BJ (cell line): ENCODE measurements at places on chromosomes 5 and 9. TPM values are rescaled to one million over a fixed set of nuclear protein-coding genes. Genes with fewer than 3 reads are reported as not detected.

GRCh38 chr9:136657974-136658848 is 4.5 kb upstream of the EGFL7 start:
- no peak for DNase-seq

GRCh38 chr5:119318256-119318894 is 37.4 kb upstream of the TNFAIP8 start:
- DNase-seq, result no peak

DNA sequence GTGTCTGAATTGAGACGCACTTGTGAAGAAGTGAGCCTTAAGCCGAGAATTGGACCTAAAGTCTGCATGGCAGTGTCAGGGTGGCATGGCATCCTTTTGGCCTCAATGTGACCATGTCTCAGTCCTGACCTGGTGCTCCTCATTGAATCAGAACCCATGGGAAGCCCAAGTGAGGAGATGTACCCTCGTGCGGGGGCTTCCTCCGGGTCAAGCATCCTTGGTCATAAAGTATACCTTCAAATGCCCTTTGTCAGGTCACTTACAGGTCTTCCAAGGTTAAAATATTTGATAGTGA is 202.2 kb downstream of the GADD45G start:
- no peak for DNase-seq

The FBP1 gene
- polyA plus RNA-seq, result 0.15 and 0.23 TPM in 2 replicates

DNA sequence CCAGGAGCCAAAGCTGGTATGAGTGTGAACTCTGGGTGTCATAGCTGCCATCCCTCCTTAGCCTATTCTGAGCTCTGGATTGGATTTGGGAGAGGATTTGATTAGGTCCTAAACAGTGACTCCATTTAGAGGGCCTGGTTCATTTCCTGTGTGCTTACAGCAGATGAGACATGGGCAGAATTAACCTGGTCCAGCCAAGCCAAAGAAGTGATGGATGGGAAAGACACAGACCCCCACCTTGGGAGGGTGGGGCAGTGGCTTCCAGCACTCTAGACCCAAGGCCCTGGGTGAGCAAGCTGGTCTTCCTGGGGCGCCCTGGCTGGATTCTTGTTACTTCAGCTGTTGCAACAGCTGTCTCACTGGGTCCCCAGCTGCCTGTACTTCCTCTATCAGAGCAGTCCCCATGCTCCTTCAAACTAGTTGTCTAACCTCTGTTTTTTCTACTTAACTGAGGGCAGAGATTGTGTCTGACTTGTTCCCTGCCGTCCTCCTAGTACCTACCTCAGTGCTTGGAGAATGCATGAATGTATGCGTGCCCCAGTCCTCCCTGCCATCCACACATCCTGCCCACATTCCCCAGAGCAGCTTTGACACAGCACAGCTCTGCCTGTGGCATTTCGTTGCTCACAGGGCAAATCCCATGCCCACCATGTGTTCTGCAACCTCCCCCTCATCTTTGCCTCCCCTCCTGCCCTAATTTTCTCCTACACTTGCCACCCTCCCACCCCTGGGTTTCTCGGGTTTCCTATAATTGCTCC is 115.9 kb downstream of the RGS3 start:
- DNase-seq, result no peak

The MCTP1 gene
- polyA plus RNA-seq, result 0.02 and 0.10 TPM in 2 replicates

DNA sequence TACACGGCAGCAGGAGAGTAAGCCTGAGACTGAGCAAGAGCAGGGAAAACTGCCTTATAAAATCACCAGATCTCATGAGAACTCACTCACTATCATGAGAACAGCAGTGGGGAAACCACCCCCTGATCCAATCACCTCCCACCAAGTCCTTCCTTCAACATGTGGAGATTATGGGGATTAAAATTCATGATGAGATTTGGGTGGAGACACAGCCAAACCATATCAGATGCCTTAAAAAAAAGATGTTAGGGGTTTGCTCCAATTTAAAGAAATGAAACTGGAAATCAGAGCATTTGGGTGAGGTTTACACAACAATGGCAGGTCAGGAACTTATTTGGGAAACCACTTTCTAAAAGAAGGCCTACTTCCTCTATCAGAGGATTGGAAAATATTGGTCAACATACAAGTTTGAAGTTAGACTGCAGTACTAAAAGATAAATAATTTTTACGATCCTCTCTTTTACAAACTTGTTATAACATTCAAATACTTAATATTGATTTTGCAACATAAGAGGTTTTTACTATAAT is 105.1 kb downstream of the FBN2 start:
- DNase-seq, result no peak

- DNase-seq, result no peak
Observed at GRCh38 chr5:67636850-67637524, 440.4 kb upstream of the CD180 start.

GRCh38 chr9:3285365-3286161 is 240.2 kb downstream of the RFX3 start:
- DNase-seq, result peak; percentile 87

- no peak for DNase-seq
Observed at GRCh38 chr5:112929336-112930081, 7.5 kb upstream of the REEP5 start.
